ENCODE measurements at places on chromosomes 2 and 18.

GRCh38 chr2:233129351-233129978, 69.3 kb downstream of the INPP5D start:
- DNase-seq = peak; percentile 22

DNA sequence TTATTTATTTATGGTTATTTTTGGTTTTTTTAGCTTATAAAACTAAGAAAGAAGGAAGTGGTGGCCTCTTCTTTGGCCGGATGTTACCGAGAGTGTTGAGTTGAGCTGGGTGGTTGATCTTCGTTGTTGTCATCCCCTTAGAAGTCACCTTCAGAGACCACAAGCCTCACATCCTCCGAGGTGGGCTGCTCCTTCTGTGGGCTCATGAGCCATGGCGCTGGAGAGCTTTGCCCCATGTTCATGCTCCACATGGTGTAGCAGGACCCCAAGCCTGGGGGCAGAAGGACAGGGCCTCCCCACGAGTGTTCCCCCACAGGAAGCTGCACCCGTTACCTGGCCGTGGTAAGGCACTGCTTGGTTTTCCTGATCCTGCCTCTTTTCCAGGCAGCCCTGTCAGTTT, 23.4 kb downstream of the SNTG2 start:
- no peak for DNase-seq

- no peak for DNase-seq
Observed at GRCh38 chr18:54824761-54825160, 3.5 kb upstream of the RAB27B start.

DNA sequence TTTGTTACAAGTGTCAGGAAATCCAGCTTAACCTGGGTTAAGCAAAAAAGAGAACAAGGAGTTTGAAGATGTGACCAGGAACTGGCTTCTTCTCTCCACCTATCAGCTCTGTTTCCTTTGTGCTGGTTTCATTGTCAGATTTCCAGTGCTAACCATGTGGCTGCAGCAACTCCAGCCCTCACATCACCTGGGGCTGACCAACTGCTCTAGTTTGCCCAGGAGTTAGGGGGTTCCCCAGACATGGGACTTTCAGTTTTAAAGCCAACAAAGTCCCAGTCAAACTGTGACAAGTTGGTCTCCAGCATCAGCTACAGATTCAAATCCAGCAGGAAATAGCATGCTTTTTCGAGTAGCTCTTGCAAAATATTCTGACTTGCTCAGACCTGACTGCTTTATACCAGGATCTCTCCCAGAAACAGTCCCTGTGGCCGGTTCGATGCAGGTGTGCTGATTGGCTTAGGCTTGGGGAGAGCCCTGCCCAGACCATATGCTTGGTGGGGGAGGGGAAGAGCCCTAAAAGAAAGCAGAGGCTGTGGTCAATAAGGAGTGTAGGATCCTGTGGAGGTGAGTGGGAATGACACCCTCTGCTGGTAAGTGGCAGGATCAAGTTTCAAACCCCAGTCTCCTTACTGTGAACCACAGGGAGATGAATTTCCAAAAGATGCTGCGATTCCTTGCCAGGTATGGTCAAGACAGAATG, 49.5 kb downstream of the KCNE4 start:
- no peak for DNase-seq

DNA sequence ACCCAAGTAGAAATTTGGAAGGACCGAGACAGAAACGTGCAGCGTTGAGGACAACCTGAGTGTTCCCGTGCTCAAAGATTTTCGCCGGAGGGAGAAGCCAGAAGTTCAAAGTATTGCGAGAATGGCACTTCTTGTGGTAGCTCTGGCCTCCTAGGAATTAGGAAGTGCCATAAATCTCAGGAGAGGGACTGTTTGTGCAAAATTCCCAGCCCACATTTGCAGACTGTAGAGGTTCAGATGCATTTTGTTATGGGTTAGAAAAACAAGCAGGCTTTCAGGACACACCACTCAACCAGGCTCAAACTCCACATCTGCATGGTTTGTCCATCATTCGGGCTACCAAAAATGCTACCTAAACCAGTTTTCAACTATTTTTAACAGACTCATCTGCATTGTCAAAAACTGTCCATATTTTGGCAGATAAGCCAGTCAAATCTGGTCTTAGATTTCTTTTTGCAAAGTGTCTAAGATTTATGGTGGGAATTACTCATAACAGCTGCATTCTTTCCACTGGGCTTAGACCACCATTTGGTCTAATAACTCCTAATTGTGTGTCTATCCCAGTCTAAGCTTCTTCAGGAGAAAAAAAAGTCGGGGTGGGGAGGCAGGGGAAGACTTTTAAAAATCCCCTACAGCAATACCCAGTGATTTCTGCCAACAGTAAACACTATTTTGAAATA, 422.9 kb downstream of the ARHGAP15 start:
- no peak for DNase-seq

GRCh38 chr2:46844034-46844433, 71.6 kb downstream of the MCFD2 start:
- DNase-seq = no peak

GRCh38 chr2:204026294-204026693, 89.7 kb downstream of the ICOS start:
- no peak for DNase-seq

GRCh38 chr2:185785851-185786473, 47.4 kb downstream of the FSIP2 start:
- no peak for DNase-seq

GRCh38 chr2:20897047-20897446, 74.1 kb upstream of the LDAH start:
- no peak for DNase-seq

Measured in CD4-positive, alpha-beta T cell treated with Interleukin-17A for 4 hours (primary cell).